ENCODE measurements at places on chromosomes 7 and 10.

DNA sequence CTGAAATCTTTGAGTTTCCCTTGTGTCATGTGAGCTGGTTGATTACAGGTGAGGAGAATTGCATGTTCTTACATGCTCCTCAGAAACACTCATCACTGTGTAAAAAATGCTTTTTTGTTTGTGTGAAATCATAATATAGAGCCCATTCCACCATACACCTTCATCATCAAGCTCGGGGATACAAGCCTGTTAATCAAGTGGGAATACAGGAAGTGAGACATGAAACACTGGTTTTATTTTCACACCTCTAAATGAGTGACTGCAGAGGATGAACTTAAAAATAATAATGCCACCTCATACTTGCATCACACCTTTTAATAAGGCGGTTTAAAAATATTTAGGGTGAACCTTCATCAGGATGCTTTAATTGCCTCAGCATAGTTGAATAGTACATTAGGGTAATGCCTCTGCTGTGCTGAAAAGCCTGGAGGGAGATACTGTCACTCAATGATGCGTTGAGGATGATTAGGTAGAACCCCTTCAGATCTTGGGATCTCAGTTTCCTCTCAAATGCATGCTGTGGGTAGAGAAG, 164.6 kb downstream of the AUTS2 start:
- no peak overlapping the region for H3K27ac ChIP-seq
- H3K36me3 ChIP-seq = no peaks in the 10 kb centered on the region
- H3K4me1 ChIP-seq = peaks cover 14% of the 10 kb centered on the region

DNA sequence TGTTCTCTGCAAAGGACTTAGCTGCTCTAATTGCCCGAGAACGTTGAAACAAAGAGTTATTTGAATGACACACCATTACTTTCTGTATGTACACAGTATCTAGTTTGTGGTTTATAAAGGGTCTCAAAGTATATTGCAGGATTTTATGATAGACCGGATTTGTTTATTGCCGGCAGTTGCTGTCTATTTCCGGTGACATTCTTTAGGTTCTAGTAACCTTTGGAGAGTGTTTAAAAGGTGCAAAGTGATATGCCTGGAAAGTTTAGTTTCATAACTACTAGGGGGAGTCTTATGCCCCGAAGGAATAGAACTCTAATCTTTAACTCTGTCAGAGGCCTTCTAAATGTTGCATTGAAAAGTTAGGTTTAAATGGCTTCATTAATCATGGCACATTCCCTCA, 63.8 kb downstream of the PAPSS2 start:
- no peaks in the 10 kb centered on the region for H3K27me3 ChIP-seq
- H3K4me1 ChIP-seq = 0 out of 2 replicates have a peak, but pooled peaks cover 5% of the 10 kb centered on the region
- H3K27ac ChIP-seq = no peak overlapping the region
- 0 out of 2 replicates have a peak, but pooled peaks cover 2% of the 10 kb centered on the region for H3K36me3 ChIP-seq

- H3K4me1 ChIP-seq = peaks cover 37% of the 10 kb centered on the region
- DNase-seq = peak; percentile 72
- H3K36me3 ChIP-seq = peaks cover 14% of the 10 kb centered on the region
- H3K4me3 ChIP-seq = no peak overlapping the region
- H3K27ac ChIP-seq = no peak overlapping the region
Observed at GRCh38 chr10:69800109-69800508, 1.6 kb upstream of the COL13A1 start.

- peak; percentile 82 for DNase-seq
- peak overlapping the region; percentile 100 for H3K27ac ChIP-seq
- peaks cover 43% of the 10 kb centered on the region for H3K4me1 ChIP-seq
Observed at GRCh38 chr7:75639071-75639885, 99.5 kb downstream of the HIP1 start.

- H3K4me1 ChIP-seq = peaks cover 19% of the 10 kb centered on the region
- H3K27ac ChIP-seq = no peak overlapping the region
- H3K36me3 ChIP-seq = peaks cover 2% of the 10 kb centered on the region
- no peaks in the 10 kb centered on the region for H3K27me3 ChIP-seq
Observed at GRCh38 chr7:133300811-133301210, 47.9 kb downstream of the EXOC4 start.

DNA sequence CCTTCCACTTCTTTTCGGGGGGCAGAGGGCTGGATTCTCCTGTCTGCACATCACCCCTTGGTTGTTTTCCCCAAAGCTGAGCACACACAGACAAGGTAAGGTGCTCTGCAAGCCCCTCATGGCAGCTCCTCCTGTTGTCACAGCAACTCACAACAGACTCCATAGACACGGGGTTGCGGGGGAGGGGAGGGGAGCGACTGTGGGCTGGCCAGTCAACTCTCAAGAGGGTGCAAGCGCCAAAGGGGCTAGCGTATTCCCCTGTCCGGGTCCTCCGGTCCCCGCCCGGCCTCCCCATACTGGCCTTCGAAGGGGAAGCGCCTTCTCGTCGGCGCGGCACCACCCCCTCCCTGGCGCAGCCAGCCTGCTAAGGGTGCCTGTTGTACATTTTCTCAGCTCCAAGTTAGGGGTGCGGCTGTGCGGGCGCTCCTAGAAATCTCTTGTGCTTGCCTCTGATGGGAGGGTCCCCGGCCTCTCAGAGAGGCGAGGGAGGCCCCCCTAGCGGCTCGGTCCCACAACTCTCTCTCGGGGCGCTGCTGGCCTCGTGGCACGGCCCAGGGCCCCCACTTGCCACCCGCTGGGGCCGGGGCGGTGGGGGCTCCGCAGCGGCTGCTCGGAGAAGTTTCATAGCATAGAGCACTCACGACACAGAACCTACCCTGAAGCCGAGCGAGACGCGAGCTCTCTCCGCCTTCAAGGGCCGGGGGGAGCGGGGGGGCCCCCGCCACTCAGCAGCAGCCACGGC, 498 bp downstream of the RHOBTB1 start:
- H3K4me3 ChIP-seq = peak overlapping the region; percentile 73
- peak; percentile 71 for DNase-seq
- H3K27ac ChIP-seq = no peak overlapping the region
- peaks cover 13% of the 10 kb centered on the region for H3K4me1 ChIP-seq
- no peaks in the 10 kb centered on the region for H3K36me3 ChIP-seq

GRCh38 chr10:8416760-8417159, 362.3 kb downstream of the GATA3 start:
- no peaks in the 10 kb centered on the region for H3K4me1 ChIP-seq
- DNase-seq = no peak
- no peaks in the 10 kb centered on the region for H3K36me3 ChIP-seq
- no peak overlapping the region for H3K4me3 ChIP-seq

GRCh38 chr7:55413442-55413841, 48.3 kb downstream of the LANCL2 start:
- no peaks in the 10 kb centered on the region for H3K27me3 ChIP-seq
- no peak overlapping the region for H3K27ac ChIP-seq
- no peaks in the 10 kb centered on the region for H3K36me3 ChIP-seq

DNA sequence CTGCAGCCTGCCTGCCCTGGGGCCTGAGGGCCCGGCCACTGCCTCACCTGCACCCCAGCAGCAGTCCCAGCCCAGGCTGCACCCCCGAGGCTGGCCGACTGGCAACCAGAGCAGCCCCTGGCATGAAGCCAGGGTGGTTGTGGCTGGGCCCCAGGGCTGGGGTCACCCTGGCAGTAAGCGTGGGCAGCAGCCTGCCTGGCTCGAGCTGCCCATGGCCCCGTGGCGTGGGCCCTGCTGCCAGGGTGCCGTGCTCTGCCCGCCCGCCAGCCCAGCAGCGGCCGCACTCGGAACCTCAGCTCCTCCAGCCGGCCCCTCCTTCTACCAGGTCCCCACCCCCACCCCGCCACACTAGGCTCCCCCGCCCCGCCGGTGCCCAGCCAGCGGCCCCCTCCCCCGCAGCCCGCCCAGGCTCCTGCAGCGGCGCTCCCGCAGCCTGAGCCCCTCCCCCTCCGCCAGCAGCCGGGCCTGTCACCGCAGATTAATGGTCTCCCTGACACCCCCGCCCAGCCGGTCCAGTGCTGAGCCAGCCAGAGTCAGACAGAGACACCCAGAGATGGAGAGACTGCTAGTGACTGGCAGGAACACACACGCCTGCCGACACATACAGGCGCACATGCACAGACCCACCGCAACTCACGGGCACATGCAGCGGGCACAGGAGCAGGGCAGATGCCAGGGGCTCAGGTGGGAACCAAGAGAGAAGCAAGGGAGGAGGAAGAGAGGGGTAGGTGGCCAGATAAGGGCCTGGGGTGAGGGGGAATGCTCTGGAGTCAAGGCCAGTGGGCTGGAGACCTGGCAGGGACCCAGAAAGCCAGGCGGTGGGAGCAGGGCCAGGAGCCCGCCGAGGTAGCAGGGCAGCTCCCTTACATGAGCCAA, 22.4 kb downstream of the KCNH2 start:
- peak; percentile 60 for DNase-seq
- peaks cover 7% of the 10 kb centered on the region for H3K4me1 ChIP-seq
- H3K36me3 ChIP-seq = peaks cover 4% of the 10 kb centered on the region
- H3K27ac ChIP-seq = peak overlapping the region; percentile 76

- no peak overlapping the region for H3K4me3 ChIP-seq
- peaks cover 34% of the 10 kb centered on the region for H3K4me1 ChIP-seq
- no peak overlapping the region for H3K27ac ChIP-seq
- no peaks in the 10 kb centered on the region for H3K36me3 ChIP-seq
Observed at GRCh38 chr10:11339660-11340059, 271.8 kb downstream of the USP6NL start.

DNA sequence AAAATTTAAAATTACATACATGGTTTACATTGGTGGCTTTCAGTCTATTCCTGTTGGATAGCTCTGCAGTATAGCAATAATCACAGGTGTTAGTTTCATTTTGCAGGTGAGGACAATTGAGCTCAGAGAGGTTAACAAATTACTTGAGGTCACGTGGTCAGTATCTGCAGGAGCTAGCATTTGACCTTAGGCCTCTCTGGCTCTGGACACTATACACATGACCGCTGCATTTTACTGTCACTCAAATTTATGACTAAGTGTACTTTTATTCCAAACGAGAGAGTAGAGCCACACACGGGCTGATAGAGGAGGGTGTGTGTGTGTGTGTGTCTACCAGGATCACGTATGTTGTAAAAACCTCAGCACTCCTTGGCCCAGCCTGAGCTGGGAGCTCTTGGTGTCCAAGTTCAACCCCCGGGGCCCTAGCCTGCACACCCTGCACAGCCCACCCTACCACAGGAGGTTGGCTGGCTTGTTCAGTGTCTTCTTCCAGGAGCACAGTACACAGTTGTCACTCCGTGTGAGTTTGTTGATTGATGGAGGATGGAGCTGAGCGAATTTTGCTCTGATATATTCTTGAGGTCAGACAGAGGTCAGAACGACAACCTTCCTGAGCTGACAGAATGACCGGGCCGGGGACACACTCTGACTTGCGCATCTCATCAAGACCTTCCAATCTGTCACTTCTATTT, 272.7 kb downstream of the GFRA1 start:
- no peak overlapping the region for H3K27ac ChIP-seq
- H3K4me1 ChIP-seq = peaks cover 20% of the 10 kb centered on the region
- peaks cover 56% of the 10 kb centered on the region for H3K27me3 ChIP-seq
- no peak overlapping the region for H3K4me3 ChIP-seq

DNA sequence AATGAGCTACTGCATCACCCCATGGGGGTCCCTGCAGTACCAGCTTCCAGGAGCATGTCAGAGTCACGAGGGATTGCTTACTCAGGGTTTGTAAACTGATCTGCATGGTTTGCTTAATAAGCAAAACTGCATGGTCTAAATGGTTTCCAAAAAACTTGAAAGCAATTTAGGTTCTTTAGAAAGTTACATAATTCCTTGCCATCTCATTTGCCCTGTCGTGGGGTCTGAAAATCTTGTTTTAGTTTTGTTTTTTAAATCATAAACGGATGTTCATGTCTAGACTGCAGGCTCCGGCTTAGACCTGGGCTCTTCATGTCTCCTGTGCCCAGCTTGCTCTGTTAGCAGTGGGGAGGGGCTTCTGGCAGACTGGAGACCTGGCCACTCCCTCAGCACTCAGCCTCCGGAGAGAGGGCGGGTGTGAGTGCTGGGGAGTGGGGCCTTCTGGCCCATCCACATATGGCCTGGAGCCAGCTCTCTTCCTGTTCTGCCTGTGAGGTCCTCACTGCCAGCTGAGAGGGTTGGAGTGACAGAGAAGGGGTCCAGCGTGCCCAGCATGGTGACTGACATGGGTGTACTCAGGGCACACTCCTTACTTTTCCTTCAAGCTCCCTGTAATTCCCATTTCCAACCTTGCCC, 17.5 kb downstream of the PRF1 start:
- peak; percentile 74 for DNase-seq
- H3K27ac ChIP-seq = peak overlapping the region; percentile 75
- H3K4me3 ChIP-seq = no peak overlapping the region
- no peaks in the 10 kb centered on the region for H3K27me3 ChIP-seq

DNA sequence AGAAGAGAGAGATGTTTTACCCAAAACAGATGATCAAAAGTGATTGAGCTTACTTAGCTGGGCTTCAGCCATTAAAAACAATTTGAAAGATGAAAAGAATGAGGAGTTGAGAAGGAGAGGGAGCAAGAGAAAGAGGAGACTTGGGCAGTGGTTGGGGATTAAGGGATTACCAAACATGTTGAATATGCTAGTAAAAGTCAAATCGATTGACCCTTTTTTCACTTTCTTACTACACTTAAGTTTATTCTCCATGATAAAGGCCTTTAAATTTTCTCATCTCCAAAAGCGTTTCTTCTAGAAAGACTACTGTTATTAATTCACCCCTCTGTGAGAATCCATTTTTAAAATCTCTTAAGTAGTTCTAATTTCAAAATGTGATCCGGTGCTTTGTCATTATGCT, 1254.0 kb upstream of the PHF14 start:
- no peaks in the 10 kb centered on the region for H3K27me3 ChIP-seq
- DNase-seq = no peak
- no peaks in the 10 kb centered on the region for H3K36me3 ChIP-seq
- no peak overlapping the region for H3K4me3 ChIP-seq
- no peak overlapping the region for H3K27ac ChIP-seq

GRCh38 chr10:128877936-128878335, 589.1 kb upstream of the MGMT start:
- H3K36me3 ChIP-seq = no peaks in the 10 kb centered on the region
- DNase-seq = no peak
- H3K4me3 ChIP-seq = no peak overlapping the region
- H3K27ac ChIP-seq = no peak overlapping the region
- no peaks in the 10 kb centered on the region for H3K27me3 ChIP-seq

DNA sequence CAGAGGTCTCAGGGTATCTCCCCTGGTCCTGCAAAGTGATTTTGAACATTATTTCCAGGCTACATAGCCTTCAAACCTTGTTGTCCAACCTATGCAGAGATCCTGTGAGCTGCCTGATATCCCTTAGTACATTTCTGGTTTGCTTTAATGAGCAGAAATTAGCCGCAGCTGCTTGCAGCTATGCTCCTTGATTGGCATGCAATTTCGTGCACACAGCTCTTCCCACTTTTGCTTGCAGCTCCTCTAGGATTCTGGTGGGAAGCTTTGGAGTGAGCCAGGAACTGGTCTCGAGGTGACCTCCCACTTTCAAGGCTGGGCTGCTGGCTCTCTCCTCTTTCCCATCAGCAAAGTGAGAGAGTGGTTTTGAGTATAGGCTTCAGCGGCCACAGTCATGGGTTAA, 45.8 kb downstream of the OAT start:
- no peaks in the 10 kb centered on the region for H3K27me3 ChIP-seq
- no peak overlapping the region for H3K27ac ChIP-seq
- no peak for DNase-seq

GRCh38 chr7:130697820-130698219, 11.5 kb upstream of the TSGA13 start:
- H3K4me1 ChIP-seq = peaks cover 2% of the 10 kb centered on the region
- no peak overlapping the region for H3K27ac ChIP-seq
- no peak overlapping the region for H3K4me3 ChIP-seq

- H3K36me3 ChIP-seq = peaks cover 22% of the 10 kb centered on the region
- no peak overlapping the region for H3K27ac ChIP-seq
- peaks cover 39% of the 10 kb centered on the region for H3K27me3 ChIP-seq
- H3K4me1 ChIP-seq = peaks cover 35% of the 10 kb centered on the region
- no peak overlapping the region for H3K4me3 ChIP-seq
Observed at GRCh38 chr7:42099066-42099465, 137.9 kb downstream of the GLI3 start.
